ENCODE measurements at places on chromosomes 6 and 20.

GRCh38 chr6:82958551-82958950 lies 107.1 kb downstream of the UBE3D start:
- DNase-seq: no peak

- DNase-seq: peak; percentile 75
Measured at GRCh38 chr20:46013322-46013828, 4.7 kb downstream of the MMP9 start.

GRCh38 chr6:11242711-11243110 lies 10.2 kb upstream of the NEDD9 start:
- DNase-seq: no peak

DNA sequence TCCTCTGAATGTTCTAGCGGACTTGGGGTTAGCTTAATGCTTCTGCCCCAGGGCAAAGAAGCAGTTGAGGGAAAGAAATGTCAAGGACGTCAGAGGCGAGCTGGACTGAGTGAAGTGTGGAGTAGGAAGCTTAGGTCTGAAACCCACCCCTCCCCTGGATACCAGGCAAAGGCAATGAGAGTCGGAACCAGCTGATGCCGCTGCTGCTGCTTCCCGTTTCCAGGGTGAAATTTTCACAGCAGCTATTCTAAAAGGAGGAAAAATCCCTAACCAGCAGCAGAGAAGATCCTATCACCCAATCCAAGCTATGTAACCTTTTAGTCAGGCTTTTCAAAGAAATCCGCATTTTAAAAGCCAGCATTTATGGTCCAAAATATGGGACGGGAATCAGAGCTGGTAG lies 564.3 kb downstream of the LMBRD1 start:
- no peak for DNase-seq

- no peak for DNase-seq
Measured at GRCh38 chr6:105595829-105596228, 192.9 kb upstream of the PREP start.

GRCh38 chr6:19988555-19988954 lies 151.4 kb downstream of the ID4 start:
- DNase-seq: no peak

GRCh38 chr6:4055420-4056041 lies 23.4 kb downstream of the FAM217A start:
- no peak for DNase-seq

- peak; percentile 94 for DNase-seq
Measured at GRCh38 chr6:18507018-18507415, 119.9 kb downstream of the RNF144B start.

DNA sequence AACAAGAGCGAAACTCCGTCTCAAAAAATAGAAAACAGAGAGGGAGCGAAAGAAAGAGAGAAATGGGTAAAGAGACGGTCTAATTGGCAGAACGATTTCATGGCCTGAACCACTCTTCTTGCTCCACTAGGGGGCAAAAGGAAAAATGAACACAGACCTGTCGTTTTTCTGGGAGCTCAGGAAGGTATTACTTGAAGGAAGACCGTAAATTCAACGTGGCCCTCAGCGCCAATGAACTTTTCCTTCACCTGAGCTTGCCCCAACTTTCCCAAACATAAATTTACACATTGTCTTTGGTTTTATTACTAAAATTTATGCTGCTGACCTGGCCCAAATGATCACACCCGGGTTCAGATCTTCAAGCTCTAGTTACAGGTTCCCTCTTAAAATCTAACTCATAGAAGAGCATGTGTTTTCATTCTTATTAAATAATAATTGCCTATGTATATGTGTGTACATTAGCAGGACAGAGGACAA lies 67.3 kb downstream of the ATP9A start:
- DNase-seq: peak; percentile 50

DNA sequence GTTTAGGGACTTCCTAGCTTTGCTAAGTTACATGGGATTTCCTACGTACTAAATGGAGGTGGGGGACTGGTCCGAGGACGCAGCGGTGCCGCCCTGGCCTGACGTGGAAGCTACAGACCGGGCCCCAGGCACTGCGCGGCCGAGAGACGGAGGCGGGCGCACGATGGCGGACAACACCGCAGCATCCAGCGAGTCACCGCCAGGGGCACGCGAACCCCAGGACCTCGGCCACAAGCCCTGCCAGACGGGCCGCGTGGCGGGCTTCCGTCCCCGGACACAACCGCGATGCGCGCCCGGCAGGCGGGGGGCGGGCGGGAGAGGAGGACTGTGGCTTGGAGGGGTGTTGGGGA lies 1516.9 kb upstream of the DEFB115 start:
- no peak for DNase-seq

- no peak for DNase-seq
Measured at GRCh38 chr6:99492092-99492491, 23.1 kb downstream of the USP45 start.

- no peak for DNase-seq
Measured at GRCh38 chr20:10004900-10005299, 29.9 kb upstream of the ANKEF1 start.

DNA sequence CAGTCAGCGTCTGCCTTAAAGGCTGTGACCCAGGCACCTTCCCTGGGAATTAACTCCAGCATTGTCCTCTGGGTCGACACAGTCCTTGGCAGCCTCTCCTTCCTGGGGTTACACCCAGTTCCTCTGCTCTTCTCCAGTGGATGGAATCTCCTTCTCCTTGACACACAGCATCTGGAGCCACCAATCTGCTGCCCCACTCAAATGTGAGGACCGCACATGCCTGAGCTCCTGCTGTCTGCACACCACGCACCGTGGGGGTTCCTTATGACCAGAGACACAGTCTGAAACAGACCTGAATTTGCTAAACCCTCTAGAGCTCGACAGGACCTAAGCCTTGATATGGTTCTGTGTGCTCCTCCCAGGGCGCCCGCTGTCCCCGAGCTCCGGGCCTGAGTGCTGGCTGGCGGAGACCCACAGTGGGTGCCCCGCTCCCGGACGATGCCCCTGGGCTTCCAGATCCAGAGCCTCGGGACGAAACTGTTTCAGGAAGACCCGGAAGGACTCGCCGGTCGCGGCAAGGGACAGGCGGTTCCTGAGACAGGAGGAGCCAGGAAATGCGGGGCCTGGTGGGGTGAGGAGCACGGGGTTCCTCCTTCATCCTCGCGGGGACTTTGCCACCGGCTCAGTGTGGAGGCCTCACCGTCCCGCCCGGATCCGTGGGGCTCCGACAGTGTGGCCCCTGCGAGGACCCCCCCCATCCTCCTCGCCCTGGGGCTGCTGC lies 2.5 kb upstream of the RAET1G start:
- no peak for DNase-seq

DNA sequence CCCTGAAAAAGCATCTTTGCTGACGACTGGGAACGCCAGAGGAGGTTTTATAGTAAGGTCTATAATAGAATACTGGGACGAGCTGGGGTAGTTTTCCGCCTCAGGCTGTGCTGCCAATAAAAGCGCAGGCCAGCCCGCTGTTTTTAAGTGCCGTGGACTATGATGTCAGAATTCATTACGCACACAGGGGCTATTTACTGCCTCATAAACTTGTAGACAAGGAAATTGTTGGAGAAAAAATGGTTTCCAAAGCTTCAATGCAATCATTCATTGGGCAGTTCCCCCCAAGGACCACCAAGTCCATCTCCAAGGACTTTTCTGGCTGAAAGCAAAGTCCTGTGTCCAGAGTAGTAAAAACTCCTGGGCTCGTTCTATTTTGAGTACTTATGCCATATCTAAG lies 20.4 kb upstream of the FOXF2 start:
- no peak for DNase-seq

GRCh38 chr6:97456070-97456469 lies 173.1 kb upstream of the MMS22L start:
- no peak for DNase-seq

GRCh38 chr20:376750-377149 lies 3.8 kb upstream of the TRIB3 start:
- no peak for DNase-seq

DNA sequence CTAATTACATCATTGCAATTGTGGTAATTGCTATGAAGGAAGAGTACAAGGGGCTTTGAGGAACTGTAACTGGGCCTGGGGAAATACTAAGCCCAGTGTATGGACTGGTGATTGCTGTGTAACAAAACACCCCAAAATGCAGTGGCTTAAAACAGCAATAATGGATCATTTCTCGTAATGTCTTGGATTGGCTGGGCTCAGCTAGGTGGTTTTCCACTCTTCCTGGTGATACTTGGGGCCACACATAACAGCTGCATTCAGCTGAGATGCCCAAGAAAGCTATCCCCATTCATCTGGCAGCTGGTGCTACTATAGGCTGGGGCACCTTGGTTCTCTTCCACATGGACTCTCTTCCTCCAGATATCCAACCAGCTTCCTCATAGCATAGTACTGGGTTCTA lies 150.3 kb downstream of the EYA2 start:
- no peak for DNase-seq

DNA sequence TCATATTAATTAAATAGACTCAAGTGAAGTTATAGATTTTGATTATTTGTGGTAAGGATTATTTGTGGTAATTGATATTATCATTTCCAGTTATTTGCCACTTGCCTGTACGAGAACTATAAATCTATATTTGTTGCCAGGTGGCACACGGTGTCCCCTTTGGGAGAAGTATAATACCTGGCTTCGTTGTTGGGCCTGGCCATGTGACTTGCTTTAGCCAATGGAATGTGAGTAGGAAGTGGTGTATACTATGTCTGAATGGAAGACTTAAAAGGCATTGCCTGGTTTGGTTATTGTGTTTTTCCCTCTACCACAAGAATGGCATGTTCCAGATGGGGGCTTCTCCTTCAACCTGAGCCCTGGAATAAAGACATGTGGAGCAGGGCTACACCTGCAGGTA lies 228.1 kb downstream of the CDC5L start:
- DNase-seq: no peak

- DNase-seq: no peak
Measured at GRCh38 chr6:157126183-157127098, 196.9 kb downstream of the TMEM242 start.

- no peak for DNase-seq
Measured at GRCh38 chr6:165697171-165697570, 34.1 kb upstream of the PDE10A start.

DNA sequence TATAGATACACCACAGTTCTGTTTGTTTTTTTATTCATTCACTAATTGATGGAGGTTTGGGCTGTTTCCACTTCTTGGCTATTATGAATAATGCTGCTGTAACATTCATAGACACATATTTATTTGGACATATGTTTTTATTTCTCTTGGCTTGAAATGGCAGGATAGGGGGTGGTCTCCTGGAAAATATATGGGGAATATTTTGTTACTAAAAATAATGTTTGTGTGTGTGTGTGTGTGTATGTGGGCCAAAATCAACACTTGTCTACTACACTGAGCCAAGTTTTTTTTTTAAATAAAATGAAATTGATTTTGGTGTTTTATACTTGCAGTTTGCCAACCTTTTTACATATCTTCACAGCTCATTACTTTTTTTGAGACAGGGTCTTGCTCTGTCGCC lies 264.4 kb upstream of the SULF2 start:
- no peak for DNase-seq

- no peak for DNase-seq
Measured at GRCh38 chr6:42973926-42974325, 5.1 kb downstream of the PEX6 start.

- DNase-seq: no peak
Measured at GRCh38 chr6:166614589-166614988, 12.5 kb downstream of the RPS6KA2 start.

GRCh38 chr6:154388803-154389202 lies 32.2 kb upstream of the IPCEF1 start:
- DNase-seq: no peak

DNA sequence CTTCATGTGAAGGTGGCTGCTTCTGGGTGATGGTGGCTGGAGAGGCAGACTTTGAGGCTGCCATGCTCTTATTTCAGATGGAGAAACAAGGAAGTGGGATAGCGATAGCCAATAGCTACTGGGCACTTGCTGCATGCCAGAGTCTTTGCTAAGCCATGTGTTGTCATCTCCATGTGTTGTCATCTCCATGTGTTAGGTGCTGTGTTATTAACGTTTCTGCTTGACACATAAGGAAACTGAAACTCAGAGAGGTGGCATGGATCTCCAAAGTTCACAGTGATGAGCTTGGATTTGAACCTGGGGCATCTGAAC lies 16.9 kb downstream of the KIAA1755 start:
- DNase-seq: no peak

DNA sequence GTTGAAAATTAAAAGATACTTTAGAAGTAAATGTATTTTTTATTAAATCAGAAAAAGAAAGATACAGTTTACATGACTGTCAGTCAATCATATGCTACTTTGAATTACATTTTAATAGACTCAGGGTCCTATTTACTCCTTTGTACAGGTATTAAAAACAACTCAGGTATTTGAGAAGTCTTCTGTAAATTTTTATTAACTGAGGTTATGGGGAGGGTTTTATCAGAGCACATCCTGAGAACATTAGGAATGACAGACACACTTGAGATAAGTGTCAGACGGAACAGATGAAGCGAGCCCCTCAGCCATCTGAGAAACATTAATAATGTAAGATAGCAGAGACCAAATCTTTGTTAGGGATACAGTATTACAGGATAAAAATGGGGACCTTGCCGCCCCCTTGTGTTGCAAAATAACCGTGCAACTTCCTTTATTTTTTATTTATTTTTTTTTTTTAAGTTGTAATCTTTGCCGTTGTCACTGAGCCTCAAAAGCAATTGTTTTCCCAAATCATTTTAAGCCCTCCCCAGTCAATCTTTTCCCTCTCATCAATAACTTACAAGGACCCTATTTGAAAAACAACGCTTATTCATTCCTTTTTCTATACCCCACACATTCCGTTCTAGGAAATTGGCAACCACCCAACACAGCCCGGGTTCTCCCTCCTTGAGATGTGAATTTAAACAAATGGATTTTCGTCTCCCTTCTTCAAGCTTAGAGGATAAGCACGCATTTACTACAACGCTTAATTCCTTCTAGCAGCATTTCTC lies 126.7 kb downstream of the BCAS1 start:
- no peak for DNase-seq

DNA sequence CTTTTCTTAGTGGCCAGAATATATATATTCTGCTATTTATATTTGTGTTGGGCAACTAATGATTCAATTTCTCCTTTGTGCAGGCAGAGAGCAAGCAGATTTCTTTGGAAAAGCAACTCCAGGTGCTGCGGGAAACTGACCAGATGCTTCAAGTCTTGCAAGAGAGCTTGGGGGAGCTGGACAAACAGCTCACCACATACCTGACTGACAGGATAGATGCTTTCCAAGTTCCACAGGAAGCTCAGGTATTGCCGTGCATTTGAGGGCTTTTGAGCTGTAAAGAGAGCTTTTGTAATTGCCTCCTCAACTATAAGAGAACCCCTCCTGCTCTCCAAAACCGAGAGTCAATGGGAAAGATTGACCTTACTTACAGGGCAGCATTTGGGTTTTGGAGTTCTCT lies 203.5 kb downstream of the UTRN start:
- no peak for DNase-seq

- no peak for DNase-seq
Measured at GRCh38 chr6:139534472-139535115, 160.1 kb upstream of the CITED2 start.

DNA sequence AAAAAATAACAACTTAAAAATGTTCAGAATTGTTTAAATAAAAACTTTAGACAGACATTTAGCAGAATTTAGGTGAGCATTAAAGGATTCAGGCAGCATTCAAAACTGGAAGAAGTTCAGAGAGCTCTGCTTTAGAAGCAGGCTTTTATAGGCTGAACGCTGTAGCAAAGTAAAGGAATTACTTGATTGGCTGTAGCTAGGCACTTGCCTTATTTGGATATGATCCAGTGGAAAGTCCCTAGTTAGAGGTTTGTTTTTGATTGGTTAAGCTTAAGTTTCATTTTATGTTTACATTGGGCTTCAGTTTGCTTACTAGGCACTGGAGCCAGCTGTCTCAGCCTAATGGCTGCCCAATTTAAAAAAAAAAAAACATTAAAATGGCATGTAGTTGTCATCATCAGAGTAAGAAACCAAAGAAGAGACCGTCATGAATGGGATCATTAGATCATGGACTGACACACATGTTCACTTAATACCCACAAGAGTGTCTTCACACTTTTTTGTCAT lies 65.1 kb downstream of the CBFA2T2 start:
- peak; percentile 98 for DNase-seq

Data from NCI-H146 (cell line).